ENCODE measurements at places on chromosomes 12 and 14.

GRCh38 chr14:32087907-32088306, 10.8 kb downstream of the ARHGAP5 start:
- no peak for DNase-seq

- DNase-seq, result no peak
Observed at GRCh38 chr12:117404940-117405339, 43.5 kb upstream of the NOS1 start.

DNA sequence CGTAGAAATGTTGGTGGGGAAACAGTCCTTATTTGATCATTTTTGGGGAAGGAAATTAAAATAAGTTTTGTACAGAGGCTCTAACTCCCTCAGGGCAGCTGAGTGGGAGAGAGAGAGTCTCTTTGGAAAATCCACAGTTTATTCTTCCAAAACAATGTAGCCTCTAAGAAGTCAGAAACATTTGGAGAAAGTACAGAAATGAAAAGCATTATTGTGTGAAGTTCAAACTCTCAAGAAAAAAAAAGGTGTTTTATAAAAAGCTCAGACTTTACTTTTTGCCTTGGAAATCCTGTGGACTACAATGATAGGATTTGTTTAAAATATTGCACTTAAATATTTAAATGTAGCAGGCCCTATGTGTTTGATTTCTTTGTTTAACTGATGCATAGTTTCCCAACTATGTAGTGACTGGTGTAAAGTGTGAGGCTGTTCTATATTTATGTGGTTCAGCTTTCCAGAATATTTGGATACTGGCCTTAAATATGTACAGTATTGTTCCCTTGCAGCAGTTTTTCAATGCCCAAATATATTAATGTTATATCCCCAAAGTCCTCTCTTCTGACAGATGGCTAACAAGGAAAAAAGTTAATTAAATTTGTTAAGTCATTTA, 82.0 kb upstream of the OTOGL start:
- DNase-seq, result no peak

- no peak for DNase-seq
Observed at GRCh38 chr12:122811777-122812176, 23.5 kb upstream of the HIP1R start.

GRCh38 chr12:108816652-108817335, 40.6 kb downstream of the SSH1 start:
- DNase-seq, result no peak

- no peak for DNase-seq
Observed at GRCh38 chr12:118145113-118145797, 9.3 kb downstream of the PEBP1 start.

DNA sequence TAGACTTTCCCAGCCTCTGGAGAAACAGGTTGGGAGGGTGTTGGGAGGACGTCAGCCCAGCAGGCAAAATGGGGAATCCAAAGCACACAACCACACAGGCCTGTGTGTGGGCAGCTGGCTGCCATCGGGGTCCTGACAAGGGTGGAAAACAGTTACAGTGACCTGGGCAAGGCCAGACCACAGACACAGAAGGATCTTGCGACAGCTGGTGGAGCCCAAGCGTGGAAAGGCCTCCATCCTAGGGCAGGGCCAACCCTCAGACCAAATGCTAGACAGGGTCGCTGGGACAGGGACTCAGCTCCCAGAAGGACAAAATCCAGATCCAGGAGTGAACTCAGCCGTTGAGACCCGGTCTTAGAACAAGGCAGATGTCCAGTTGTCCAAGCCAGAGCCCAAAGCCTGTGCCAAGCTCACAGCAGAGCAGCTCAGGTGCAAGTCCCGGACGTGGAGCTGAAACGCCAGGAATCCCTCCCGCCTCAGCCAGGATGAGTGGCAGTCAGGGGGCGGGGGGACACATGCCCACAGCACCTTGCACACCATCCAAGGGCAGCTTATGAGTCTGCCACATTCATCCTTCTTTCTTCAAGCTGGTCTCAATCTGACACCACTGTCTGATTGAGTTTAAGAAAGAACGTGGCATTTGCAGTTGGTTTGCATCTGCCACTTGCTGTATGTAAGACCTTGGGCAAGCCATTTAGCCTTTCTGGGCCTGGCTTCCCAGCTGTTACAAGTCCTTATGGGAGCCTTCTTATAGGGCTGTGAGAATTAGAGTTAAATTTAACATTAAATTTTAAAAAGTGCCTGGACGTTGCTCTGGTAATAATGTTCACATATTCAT, 37.6 kb downstream of the DEGS2 start:
- DNase-seq, result no peak

DNA sequence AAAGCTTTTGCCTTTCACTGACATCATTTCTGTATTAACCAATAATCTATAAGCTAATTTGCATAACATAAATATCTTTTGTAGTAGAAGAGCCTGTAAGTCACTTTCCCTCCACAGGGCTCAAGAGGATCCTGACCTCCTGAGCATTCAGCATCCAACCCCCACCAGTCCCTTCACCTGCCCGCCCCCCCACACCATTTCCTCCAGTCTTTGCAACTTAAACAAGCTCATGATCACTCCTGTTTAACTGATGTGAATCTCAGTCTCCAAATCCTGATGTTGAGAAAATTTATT, 12.0 kb upstream of the CRY1 start:
- DNase-seq, result no peak

- DNase-seq, result no peak
Observed at GRCh38 chr14:94795372-94795771, 25.5 kb upstream of the GSC start.

- no peak for DNase-seq
Observed at GRCh38 chr14:36657399-36658122, 4.1 kb upstream of the PAX9 start.

GRCh38 chr12:122517877-122518276, 8.9 kb downstream of the RSRC2 start:
- no peak for DNase-seq

DNA sequence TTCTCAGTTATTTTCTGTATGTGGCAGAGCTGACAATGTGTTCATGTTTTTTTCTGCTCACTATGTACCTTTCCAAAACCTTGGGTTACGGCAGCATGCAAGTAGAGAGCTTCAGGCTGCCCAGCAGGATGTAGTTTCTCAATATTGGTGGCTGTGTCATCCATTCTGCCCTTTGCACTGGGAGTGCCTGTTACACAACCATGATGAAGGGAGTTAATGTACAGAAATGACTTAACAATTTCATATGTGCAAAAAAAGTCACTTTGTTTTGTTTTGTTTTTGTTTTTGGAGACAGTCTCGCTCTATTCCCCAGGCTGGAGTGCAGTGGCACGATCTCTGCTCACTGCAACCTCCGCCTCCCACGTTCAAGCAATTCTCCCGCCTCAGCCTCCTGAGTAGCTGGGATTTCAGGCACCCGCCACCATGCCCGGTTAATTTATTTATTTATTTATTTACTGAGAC, 6.1 kb upstream of the CNIH1 start:
- no peak for DNase-seq

GRCh38 chr12:81942594-81942993, 183.4 kb upstream of the PPFIA2 start:
- DNase-seq, result no peak

- DNase-seq, result no peak
Observed at GRCh38 chr14:33016613-33017012, 77.9 kb downstream of the NPAS3 start.

GRCh38 chr12:52870361-52871290, 21.8 kb upstream of the KRT78 start:
- DNase-seq, result peak; percentile 58

- no peak for DNase-seq
Observed at GRCh38 chr14:94337274-94337673, 14.1 kb upstream of the SERPINA6 start.

- DNase-seq, result no peak
Observed at GRCh38 chr14:64244279-64244678, 49.9 kb downstream of the ESR2 start.

- DNase-seq, result no peak
Observed at GRCh38 chr12:132812631-132813305, 15.9 kb downstream of the GOLGA3 start.

DNA sequence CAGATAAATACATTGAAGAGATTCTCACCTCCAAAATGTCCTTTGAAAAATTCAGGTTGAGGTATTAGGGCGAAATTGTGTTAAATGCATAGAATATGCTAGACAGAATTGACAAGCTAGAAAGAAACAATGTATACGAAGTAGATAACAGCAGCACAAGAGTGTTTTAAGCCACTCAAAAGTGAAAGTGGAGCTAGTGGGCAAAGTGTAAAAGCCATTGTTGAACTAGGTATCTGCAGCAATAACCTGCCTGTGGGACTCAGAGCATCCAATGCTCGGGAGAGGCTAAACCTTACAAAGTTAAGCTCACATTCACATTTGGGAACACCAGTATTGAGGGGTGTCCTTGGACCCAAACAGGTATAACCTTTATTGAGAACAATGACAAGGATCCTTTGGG, 180.6 kb upstream of the TMPO start:
- no peak for DNase-seq

DNA sequence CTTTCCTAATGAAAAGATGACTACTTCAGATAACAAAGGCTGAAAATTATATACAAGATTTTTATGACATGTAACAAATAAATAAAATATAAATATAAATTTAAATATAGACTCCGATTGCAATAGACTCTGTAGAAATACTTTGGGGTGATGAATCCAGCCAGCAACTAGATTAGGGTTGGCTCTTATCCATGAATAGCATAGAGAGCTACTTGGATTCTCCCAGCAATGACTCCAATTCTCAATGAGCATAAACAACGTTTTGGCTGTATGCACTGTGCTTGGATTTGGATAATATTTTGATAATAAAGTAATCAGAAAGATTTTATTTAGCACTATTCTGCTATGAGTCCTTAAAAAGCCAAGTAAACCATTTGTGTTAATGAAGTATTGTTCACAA, 58.0 kb upstream of the LRFN5 start:
- no peak for DNase-seq

DNA sequence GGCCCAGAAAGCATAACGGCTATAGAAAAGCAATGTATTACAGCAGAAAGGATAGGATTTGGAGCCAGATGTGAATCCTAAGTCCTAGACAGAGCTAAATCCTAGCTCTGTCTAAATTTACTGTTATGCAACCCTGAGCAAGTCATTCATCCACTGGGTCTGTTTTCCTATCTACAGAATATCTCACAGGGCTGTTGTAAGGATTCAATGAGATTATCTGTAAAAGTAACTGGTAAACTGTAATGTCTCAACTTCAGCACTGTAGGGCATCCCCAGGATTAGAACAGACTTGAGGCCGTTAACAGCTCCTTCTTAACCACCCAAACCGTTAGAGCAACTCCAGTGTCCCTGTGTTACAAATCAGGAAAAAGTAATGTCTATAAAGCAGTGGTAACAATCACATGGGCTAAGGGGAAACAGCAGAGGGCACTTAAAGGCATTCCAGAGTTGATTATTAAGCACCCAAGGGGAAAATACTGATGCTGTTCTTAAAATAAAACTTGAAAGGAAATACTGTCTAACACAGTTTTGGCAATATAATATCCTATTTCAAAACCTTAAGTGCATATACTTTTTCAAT, 10.1 kb downstream of the GMFB start:
- no peak for DNase-seq

GRCh38 chr12:127620735-127621355, 646.1 kb upstream of the TMEM132C start:
- no peak for DNase-seq

GRCh38 chr12:27453421-27453820, 6.9 kb downstream of the SMCO2 start:
- no peak for DNase-seq

DNA sequence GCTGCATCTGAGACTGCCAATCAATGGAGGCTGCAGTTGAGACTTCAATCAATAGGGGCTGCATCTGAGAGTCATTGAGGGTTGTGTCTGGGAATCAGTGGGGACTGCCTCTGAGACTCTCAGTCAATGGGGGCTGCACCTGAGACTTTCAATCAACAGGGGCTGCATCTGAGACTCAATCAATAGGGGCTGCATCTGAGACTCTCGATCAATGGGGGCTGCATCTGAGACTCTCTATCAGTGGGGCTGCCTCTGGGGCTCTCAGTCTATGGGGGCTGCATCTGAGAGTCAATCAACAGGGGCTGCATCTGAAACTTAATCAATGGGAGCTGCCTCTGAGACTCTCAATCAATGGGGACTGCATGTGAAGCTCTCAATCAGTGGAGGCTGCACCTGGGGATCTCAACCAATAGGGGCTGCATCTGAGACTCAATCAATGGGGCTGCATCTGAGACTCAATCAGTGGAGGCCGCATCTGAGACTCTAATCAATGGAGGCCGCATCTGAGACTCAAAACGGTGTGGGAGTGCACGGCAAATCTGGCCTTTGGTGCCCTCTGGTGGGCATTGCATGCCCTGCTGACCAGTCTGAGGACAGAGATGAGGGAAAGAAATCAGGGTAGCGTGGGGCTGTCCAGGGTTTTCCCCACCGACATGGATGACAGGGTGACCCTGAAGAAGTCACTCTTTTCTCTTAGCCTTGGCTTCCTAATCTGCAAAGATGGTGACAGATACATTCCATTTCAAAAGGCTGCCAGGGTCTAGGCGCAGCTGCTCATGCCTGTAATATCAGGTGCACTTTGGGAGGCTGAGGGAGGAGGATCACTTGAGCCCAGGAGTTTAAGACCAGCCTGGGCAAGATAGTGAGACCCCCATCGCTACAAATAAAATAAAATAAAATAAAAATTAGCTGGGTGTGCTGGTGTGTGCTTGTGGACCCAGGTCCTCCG, 41.3 kb upstream of the EIF5 start:
- DNase-seq, result peak; percentile 68

DNA sequence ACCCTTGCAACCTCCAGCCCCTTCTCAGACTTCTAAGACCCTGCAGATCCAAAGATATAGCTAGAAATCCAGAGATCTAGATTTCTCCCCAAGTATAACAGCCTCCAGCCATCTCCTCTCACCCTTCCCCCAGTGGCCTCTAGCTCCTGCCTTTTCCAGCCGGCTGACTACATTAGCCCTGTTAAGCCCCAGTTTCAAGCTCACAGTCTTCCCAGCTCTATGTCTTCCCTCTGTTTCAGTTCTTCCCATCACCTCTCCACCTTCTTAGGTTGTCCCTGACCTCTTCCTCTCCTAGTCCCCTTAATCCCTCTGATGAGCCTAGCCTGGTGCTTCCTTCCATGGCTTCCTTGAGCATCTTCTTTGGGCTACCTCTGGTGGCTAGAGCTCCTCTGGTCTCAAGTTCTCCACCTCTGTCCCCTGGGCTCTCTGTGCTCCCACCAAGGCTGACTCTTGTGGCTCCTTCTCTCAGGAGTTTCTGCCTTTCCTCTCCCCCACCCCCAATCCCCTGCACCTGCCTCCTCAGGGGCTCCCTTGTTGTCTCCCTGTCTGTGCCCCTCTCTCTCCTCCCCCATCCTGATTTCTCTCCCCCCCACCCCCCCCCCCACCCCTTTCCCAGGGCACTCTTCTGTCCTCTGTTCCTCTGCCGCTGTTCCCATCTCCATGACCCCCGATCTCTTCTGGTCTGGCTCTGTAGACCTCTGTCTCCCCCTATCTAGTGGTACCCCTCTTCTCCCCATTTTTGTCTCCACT, 816 bp upstream of the GDF11 start:
- DNase-seq, result no peak

GRCh38 chr14:48703728-48704467, 882.3 kb downstream of the RPS29 start:
- DNase-seq, result no peak

GRCh38 chr14:59534361-59534987, 42.1 kb downstream of the CCDC175 start:
- DNase-seq, result peak; percentile 14

All from NCI-H2107 (cell line).